ENCODE measurements at places on chromosomes 12 and 14.

- DNase-seq, result no peak
Measured at GRCh38 chr12:18258929-18259328, 2.4 kb upstream of the PIK3C2G start.

- DNase-seq, result no peak
Measured at GRCh38 chr12:46265102-46265501, 3.7 kb downstream of the SLC38A1 start.

- DNase-seq, result no peak
Measured at GRCh38 chr12:79991586-79991985, 56.7 kb upstream of the PPP1R12A start.

GRCh38 chr14:102086709-102086971 lies 204 bp downstream of the HSP90AA1 start:
- no peak for DNase-seq

DNA sequence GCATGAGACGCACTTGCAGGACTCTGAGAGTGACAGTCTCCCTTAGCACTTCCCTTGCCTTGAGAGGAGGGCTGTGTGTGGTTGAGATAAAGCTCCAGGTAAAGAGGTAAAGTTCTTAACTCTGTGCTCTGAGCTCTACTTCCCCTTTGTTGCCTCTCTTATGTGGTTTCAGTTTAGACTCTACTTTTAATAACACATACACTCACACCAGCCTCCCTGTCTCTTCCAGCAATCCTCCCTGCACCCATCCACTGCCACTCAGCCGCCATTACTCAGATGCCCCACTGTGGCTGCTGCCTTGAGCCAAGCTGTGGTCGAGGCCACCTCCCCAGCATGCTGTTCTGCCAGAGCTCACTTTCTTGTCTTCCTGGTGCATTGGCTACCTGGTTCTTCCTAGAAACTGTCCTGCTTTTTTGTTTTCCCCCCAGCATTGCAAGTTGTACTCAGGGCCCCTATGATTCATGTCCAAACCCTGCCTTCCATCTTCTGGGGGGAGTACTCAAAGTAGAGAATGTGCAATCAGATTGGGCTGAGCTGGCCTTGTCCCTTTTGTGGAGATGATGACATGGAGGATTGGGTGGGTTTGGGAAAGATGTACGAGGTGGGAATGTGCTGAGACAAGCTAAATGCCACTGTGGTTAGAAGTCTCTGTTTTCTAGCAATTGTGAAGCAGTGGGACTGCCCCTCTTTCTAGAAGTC lies 115.5 kb upstream of the PARP11 start:
- DNase-seq, result no peak

DNA sequence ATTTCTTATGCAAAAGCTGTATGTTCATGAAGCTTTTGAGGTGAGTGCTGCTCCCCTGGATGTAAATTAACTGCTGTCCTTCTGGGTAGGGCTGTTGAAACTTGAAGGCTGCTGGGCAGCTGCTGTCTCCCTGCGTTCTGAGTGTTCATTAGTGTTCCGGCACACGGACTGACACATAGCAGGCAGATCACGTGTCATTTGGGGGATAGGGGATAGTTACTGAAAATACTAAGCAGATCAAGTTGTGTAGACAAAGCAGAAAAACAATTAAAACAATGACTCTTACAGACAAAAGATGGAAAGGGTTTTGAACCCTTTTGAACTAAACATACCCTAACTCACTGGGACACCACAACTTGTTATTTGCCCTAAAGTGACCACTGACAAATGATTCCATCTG lies 82.5 kb downstream of the PRICKLE1 start:
- no peak for DNase-seq

GRCh38 chr12:40225984-40226602 lies 1.3 kb downstream of the LRRK2 start:
- DNase-seq, result no peak

- DNase-seq, result no peak
Measured at GRCh38 chr12:124915239-124916236, 1.1 kb upstream of the UBC start.

- no peak for DNase-seq
Measured at GRCh38 chr12:77118696-77119095, 53.3 kb upstream of the E2F7 start.

GRCh38 chr14:49303946-49304516 lies 282.1 kb downstream of the RPS29 start:
- DNase-seq, result no peak

DNA sequence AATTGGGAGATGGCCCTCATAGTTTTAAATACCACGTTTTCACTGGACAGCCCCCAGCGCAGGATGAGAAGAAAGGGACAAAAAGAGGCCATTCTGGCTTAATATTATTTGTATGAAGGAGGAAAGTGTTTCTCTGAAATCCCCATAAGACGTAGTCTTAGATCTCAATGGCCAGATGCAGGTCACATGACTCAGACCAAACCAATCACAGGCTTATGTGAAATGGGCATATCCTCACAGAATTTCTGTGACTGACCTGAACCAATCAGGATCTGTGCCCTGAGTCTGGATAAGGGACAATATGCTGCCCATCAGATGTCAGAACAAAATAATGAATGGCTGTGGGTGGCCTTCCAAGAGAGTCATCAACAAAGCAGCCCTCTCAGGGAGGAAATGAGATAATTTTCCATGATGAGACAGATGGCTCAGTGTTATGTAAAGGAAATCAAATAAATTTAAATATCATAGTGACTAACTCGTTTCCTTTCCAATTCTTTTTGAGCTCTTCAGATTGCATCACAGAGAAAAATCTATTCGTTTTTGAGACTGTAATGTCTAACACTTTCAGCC lies 1009.5 kb upstream of the TMEM132C start:
- DNase-seq, result no peak

- no peak for DNase-seq
Measured at GRCh38 chr12:30437616-30438015, 258.1 kb downstream of the IPO8 start.

GRCh38 chr14:71606575-71606974 lies 325.7 kb upstream of the RGS6 start:
- DNase-seq, result no peak

DNA sequence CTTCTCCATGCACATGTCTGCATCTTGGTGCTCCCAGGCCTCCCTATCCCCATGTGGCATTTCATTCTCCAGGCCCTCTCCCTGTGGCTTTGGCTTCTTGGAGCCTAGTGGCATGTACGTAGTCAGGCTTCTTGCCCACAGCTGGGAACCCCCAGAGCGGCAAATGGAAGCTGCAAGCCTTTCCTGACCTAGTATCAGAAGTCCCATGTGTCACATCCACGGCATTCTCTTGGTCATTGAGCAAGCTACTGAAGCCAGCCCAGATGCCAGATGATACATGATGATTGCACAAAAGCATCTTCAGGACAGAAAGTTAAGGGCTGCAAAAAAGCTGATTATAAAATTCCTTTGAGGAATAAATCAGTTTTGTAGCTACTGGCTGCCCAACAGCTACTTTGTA lies 154.9 kb downstream of the PELI2 start:
- DNase-seq, result no peak

GRCh38 chr12:76962099-76962498 lies 83.3 kb upstream of the CSRP2 start:
- no peak for DNase-seq

GRCh38 chr14:99562856-99563748 lies 40.9 kb downstream of the CCDC85C start:
- DNase-seq, result no peak

GRCh38 chr14:98498019-98498885 lies 773.7 kb downstream of the BCL11B start:
- DNase-seq, result no peak

- no peak for DNase-seq
Measured at GRCh38 chr14:70468731-70469130, 16.8 kb downstream of the ADAM21 start.

GRCh38 chr12:106910202-106910601 lies 45.5 kb upstream of the TMEM263 start:
- DNase-seq, result no peak

GRCh38 chr12:95690861-95691635 lies 99.5 kb downstream of the NTN4 start:
- no peak for DNase-seq

DNA sequence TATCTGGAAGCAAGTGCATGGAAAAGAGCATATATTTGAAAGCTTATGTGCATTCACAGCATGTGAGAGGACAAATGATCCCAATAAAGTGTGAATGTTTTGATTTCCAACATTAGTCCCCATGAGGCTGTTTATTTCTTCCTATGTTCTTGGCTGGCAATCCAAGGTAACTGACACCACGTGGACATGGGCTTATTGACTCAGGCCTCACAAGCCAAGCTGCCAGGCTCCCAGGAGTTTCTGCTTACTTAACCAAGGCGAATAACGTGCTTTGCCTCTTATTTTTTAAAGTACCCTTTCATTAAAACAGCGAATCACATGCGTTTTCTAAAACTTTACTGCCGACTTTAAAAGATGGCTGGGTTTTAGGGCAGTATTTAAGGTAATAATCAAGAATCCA lies 441.7 kb downstream of the FUT8 start:
- no peak for DNase-seq

DNA sequence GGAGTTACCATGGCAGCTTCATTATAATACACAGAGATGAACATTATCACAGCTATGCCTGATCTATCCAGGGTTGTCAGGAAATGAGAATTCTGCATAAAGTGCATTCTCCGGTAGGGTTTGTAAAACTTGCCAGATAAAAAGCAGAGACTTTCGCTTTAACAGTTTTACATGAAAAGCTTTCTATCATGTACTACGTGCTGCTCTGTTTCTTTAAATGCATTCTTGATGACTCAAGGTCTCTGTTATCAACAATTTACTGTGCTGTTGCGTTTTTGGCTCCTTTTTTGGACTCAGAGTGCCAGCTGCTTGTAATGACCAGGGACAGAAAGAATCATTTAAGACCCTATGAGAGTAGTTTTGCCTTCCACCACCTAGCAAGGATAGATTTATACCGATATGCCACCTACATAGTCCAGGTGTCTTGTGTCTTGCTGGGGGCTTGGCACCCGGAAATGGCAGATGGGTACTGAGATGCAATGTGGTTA lies 371.2 kb downstream of the BTG1 start:
- DNase-seq, result no peak

GRCh38 chr12:42119085-42119633 lies 25.5 kb downstream of the GXYLT1 start:
- no peak for DNase-seq

- no peak for DNase-seq
Measured at GRCh38 chr12:119306593-119306992, 27.9 kb upstream of the CCDC60 start.

DNA sequence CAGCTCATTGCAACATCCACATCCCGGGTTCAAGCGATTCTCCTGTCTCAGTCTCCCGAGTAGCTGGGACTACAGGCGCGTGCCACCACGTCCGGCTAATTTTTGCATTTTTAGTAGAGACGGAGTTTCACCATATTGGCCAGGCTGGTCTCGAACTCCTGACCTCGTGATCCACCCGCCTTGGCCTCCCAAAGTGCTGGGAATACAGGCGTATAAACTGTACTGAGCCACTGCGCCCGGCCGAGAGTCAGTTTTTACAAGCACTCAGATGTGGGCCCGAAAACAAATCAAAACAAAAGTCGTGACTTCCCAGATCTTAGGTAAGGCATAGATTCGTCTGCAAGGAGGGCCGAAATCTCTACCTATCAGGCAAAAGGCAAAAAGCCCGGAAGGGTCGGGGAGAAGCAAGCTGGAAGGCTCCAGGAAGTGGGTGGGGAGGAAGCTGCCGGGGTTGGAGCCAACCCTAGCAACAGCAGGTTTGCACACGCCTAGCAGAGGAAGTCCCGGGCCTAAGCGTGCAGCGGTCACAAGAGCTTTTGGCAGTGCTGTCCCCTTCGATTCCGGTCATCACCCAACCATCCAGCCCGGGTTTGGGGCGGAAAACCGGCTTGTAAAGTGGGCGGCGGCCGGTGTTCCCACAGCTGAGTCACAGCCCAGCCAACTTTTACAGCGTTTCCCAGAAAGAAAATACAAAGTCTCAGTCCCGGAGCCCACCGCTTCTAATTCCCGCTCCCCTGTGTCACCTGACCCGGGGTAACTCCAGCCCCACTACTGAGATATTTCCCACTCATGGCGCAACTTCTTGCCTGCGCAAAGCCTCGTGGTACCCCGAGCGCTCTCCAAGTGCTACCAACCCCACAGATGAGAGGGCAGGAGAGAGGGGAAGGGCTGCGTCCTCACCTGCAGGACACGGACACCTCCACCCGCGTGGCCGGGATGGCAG lies 583 bp downstream of the CPNE8 start:
- peak; percentile 6 for DNase-seq

- DNase-seq, result no peak
Measured at GRCh38 chr12:98551787-98552186, 36.4 kb downstream of the TMPO start.

DNA sequence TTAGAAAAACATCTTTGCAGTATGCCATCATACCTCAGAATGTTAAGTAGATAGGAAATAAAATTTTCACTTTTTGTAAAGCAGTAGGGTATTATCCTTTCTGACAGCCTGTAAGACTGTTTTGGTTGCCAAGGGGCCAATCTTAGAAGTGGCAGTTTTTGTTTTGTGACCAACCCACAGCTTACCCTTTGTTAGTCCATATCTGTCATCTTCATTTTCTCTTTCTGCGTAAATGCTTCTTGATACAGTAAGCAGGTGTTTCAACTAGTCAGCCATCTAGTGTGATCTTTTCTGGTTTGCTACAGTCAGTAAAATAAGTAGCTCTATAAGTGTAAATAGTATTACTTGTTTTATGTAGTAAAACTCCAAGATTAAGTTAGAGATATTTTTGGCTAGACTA lies 8.8 kb downstream of the PPM1A start:
- DNase-seq, result no peak

DNA sequence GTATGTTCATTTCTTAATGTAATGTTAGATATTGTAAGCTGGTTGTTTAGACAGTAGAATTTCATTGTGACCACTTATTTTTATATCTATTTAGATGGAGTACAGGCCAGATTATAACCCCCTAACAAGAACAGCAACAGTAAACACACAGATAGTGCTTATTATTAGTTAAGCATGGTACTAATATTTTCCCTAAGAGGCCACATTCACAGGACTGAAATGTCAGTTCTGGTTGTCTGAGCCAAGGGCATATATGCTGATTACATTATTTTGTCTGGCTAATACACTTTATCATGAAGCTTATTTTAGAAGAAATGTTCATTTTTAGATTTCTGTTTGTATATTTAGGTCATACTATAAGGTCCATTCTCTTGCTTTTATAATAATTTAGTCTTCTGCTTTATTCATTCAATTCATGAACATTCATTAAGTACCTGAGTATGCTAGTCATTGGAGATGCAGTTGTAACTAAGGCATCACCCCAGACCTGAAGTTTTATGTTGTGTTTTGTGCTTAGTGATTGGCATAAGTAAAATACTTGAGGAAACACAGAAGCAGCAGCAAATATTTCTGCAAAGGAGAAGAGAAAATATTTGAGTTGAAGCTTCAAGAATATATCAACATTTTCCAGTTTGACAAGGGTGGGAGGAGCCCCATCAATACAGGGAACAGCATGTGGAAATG lies 413.7 kb downstream of the RAD51B start:
- DNase-seq, result no peak

GRCh38 chr12:85448548-85449139 lies 168.6 kb downstream of the ALX1 start:
- no peak for DNase-seq

GRCh38 chr12:132398386-132398991 lies 69.1 kb upstream of the GALNT9 start:
- DNase-seq, result no peak

- DNase-seq, result no peak
Measured at GRCh38 chr12:67539946-67540345, 108.6 kb upstream of the DYRK2 start.

- no peak for DNase-seq
Measured at GRCh38 chr12:64064706-64065105, 157.4 kb downstream of the KICS2 start.

GRCh38 chr14:94355191-94355794 lies 32.2 kb upstream of the SERPINA6 start:
- DNase-seq, result no peak

Data from activated CD4-positive, alpha-beta T cell treated with anti-CD3 and anti-CD28 coated beads, Interleukin-2, amount 50 U/mL, for 24 hours (primary cell).